ENCODE measurements at places on chromosomes 16 and 17. TPM values are rescaled to one million over a fixed set of nuclear protein-coding genes. Genes with fewer than 3 reads are reported as not detected.

GRCh38 chr16:85717393-85718152 is 28.8 kb upstream of the GINS2 start:
- peak; percentile 73 for DNase-seq
- H3K4me3 ChIP-seq: no peak overlapping the region
- peaks cover 10% of the 10 kb centered on the region for H3K4me1 ChIP-seq
- H3K27me3 ChIP-seq: no peaks in the 10 kb centered on the region
- H3K36me3 ChIP-seq: no peaks in the 10 kb centered on the region

The CHST4 gene
- total RNA-seq: 1.3 TPM

The CLDN7 gene
- total RNA-seq: 95.9 TPM

DNA sequence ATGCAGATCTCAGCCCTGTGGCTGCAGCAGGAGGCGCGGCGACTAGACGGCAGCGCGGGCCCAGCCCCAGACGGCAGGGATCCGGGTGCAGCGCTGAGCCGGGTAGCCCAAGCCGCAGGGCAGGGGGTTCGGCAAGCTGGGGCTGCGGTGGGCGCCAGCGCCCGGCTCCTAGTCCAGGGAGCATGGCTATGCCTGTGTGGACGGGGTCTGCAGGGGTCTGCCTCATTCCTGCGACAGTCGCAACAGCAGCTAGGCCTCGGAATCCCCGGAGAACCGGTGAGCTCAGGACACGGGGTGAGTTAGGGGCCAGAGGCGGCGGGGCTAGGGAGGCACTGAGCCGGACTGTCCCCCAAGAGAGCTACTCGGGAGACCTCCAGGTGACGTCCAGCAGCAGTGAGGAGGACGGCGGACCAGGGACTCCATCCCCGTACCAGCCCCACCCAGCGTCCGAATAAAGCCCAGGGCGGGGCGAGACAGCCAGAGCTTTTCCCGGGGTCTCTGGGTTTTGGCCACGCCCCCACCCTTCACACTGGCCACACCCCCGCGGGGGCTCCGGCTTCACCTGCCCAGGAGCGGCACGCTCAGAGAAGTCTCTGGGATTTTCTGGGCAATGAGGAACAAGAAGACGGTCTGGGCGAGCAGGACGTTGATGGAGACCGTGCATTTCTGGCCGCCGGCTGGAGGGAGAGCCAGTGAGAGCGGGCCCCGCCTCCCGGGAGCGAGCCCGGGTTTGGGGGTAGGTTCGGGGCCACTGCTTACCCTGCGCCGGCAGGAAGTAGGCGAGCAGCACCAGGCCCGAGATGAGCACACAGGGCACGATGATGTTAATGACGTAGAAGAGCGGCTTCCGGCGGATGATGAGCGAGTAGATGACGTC is 1.1 kb downstream of the C17orf107 start:
- no peaks in the 10 kb centered on the region for H3K27me3 ChIP-seq
- H3K4me1 ChIP-seq: peaks cover 3% of the 10 kb centered on the region
- no peak for DNase-seq
- peaks cover 6% of the 10 kb centered on the region for H3K36me3 ChIP-seq
- H3K4me3 ChIP-seq: peak overlapping the region; percentile 73

DNA sequence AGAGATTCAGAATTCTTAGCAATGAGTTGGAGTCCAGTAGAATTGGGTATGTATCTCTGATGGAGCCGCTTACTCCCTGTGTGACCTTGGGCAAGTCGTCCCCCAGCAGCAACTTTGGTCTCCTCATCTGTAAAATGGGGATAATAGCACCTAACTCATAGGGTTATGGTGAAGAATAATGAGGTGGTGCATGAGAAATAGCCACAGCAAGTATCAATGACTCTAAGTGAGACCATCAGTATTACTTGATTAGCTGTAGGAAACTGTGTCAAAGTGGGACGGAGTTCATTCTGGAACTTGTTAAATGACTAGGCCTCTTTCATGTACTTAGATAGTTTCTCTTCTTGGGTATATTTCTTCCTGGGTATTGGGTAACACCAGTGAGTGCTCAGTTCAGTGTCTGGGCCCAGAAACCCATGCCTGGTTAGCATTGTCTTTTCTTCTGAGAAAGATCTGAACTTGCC is 6.4 kb downstream of the PRKCB start:
- no peak for DNase-seq
- no peaks in the 10 kb centered on the region for H3K27me3 ChIP-seq
- no peak overlapping the region for H3K4me3 ChIP-seq
- no peak overlapping the region for H3K27ac ChIP-seq
- H3K4me1 ChIP-seq: no peaks in the 10 kb centered on the region

The ARHGAP44 gene
- total RNA-seq: 2.4 TPM

- peaks cover 14% of the 10 kb centered on the region for H3K4me1 ChIP-seq
- H3K27ac ChIP-seq: peak overlapping the region; percentile 92
- H3K27me3 ChIP-seq: no peaks in the 10 kb centered on the region
- H3K36me3 ChIP-seq: no peaks in the 10 kb centered on the region
- no peak for DNase-seq
Measured at GRCh38 chr17:6752068-6752909, 3.6 kb upstream of the XAF1 start.

The FAM20A gene
- 11.3 TPM for total RNA-seq

The PALB2 gene
- 18.6 TPM for total RNA-seq

DNA sequence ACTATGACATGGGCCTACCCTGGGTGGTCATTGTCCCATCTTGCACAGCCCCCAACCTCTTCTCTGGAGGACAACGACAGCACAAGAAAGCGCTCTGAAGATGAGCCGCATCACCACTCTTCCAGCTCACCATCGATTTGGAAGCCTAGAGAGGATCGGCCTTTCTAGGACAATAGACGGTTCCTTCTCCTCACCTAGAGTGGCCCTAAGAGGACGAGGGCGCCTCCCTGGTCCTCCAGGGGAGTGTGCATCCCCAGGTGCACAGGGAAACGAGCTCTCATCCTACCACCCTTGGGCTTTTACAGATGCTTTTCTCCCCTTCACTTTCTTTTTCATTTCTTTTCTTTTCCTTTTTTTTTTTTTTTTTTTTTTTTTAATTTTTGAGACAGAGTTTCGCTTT is 20.3 kb upstream of the SLC52A1 start:
- no peaks in the 10 kb centered on the region for H3K27me3 ChIP-seq
- H3K4me3 ChIP-seq: no peak overlapping the region
- H3K36me3 ChIP-seq: no peaks in the 10 kb centered on the region
- no peaks in the 10 kb centered on the region for H3K4me1 ChIP-seq
- no peak for DNase-seq
- no peak overlapping the region for H3K27ac ChIP-seq

Data from breast epithelium (tissue), 4 donors.